Mucosa of descending colon (tissue), 3 donors: ENCODE measurements at places on chromosomes 1 and 21.

DNA sequence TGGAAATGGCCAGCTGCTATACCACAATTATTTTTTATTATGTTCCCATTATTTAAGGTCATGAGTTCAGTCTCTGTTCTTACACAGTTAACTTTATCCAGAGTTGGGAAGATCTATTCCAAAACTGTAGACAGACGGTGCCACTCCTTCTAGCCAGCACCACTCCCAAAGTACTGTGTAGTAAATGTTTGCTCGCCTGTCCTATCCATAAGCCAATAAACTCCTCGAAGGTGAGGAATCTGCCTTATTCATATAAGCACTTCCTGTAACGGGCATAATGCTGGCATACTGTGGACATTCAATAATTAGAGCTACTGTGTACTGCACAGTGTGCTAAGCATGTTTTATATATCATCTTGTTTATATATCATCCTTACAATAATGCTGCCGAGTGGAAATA lies 26.1 kb upstream of the STMN1 start:
- no peak for DNase-seq

DNA sequence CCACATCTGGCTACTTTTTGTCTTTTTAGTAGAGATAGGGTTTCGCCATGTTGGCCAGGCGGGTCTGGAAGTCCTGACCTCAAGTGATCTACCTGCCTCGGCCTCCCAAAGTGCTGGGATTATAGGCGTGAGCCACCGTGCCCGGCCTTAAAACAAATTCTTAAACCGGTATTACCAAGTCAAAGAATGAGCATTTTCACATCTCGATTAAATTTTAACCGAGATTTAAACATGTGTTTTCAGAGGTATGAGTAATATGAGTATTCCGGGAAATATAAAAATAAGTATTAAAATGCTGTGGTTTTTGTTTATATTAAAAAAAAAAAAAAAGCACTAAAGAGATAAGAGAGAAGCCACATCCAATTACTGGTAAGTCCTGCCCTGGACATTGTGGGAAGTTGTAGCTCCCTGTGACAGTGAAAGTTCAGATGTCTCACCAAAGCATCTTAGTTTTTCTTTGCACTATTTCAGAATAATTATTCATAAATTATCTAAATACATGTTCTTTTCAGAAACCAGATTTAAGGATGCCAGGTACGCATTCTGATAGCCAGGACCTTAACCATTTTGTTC lies 24.9 kb downstream of the ZNF281 start:
- no peak for DNase-seq

DNA sequence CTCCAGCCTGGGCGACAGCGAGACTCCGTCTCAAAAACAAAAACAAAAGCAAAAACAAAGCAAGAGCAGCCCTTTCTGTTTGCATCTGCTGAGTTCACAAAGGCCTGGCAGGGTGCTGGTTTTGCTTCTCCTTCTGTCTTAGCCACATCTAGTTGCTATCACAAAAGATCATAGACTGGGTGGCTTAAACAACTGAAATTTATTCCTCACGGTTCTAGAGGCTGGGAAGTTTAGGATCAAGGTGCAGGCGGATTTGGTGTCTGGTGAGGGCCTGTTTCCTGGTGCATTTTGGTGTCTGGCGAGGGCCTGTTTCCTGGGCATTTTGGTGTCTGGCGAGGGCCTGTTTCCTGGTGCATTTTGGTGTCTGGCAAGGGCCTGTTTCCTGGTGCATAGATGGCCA lies 471.3 kb downstream of the CAMTA1 start:
- no peak for DNase-seq

DNA sequence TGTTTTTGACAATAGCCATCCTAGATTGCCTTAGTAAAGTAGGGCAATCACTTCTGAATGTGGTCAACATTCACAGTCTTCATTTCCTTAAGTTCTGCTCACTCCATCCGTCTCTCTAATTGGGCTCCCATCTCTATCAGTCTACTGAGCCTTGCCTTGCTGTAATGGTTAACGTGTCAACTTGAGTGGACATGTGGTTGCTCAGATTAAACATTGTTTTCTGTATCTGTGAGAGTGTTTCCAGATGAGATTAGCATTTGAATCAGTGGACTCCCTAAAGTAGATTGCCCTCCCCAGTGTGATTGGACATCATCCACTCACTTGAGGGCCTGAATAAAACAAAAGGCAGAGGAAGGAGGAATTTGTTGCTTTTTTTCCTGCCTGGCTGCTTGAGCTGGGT lies 26.4 kb downstream of the C1orf216 start:
- no peak for DNase-seq

GRCh38 chr1:147169171-147169570 lies 3.1 kb downstream of the PRKAB2 start:
- no peak for DNase-seq

GRCh38 chr1:200958597-200958996 lies 63.9 kb downstream of the INAVA start:
- DNase-seq = no peak

DNA sequence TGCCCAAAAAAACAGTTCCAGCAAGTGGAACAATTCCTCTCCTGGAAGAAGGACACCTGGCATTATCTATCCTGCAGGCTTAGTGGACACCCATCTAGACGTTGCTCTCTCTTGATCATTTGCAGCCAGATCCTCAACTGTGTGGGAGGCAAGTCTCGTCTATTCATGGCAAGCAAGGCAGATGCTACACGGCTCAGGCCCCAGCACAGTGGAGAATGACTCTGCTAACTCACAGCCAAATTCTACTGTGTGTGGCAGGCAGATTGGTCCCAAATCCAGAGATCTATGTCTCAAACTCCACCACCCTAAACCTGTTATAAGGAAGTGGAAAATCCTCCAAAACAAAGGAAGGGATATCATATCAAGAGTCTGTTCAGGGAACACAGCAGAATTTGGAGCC lies 7.0 kb downstream of the TNNT2 start:
- no peak for DNase-seq

DNA sequence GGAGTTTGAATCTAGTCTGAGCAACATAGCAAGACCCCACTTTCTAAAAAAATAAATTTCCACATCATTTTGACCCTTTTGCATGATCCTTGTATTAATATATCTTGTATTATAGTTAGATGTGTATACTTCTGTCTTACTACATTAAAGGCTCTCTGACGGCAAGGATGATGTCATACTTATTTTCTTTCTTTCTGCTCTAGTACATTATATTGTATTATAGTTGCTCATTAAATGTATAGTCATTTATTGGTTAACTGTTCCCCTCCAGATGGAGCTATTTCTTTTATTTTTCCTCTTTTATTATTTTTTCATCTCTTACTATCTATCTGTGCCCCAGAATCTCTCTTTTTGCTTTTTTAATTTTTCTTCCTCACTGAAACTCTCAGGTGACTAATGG lies 15.0 kb upstream of the OLFML2B start:
- DNase-seq = no peak

DNA sequence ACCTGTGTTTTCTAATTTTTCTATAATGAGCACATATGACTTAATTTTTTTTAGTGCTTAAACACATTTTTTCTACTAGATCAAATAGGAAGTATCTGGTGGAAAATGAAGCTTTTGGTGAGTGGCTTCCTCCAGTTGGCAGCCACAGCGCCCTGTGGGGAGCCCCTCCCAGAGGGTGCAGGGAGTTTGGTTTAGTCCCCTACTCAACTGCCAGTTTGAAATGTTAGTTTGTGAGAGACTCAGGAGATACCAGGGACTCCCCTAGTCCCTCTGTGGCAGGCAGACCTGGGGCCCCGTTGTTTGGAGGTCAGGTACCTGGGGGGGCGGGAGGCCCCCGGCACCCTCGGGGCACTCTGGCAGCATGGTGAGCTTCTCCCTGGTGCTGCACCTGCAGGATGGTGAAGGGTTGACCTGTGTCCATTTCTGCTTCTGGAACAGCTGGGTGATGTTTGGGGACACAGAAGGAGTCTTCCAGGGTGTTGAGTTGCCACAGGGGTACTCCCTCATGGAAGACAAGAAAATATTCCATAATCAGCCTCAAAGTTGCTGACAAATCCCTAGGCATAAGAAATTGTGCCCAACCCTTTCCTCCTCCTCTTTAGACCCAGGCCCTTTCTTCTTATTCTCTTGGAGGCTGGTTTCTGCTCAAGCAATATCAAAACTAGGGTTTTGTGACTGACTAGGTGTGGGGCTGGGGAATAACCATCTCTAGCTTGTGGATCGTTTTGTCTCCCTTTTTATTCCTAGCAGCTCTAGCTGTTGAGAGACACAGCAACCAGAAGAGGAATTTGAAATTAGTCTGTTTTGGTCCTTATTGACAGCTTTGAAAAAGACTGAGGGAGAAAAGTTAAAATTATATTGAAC lies 91.6 kb downstream of the ABCA4 start:
- DNase-seq = no peak

DNA sequence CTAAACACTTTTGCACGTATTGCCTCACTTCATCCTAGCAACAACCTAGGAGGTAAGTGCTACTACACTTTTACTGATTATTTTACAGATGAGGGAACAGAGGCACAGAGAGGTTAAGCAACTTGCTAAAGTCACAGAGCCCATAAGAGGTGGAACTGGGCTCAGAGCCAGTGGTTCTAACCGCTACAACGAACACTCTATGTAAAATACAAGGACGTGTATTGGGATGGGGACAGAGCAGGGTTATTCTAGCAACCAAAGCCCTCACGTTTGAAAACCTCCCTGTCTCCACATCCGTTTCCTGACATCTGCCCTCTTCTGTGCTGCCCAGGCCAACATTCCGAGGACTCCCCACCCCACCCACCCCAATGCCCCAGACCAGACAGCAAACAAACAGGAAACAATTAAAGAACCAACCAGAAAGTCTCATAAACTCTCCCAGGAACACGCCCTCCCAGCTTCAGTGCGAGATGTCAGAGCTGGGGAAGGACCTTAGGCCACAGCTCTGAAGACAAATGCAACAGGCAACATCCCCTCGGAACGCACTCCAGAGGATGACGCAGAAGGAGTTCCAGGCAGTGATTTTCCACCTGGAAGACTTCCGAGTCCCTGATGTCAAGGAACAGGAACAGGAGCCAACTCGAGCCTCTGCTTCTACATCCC lies 41.1 kb downstream of the GLIS1 start:
- peak; percentile 17 for DNase-seq

GRCh38 chr21:45382697-45382997 lies 22.3 kb upstream of the COL18A1 start:
- DNase-seq = no peak
